Neural crest cell (in vitro differentiated cells): ENCODE measurements at places on chromosomes 5 and 9.
A peak's percentile ranks its signal among the peaks of the same experiment; 100 is the strongest.

GRCh38 chr5:95924720-95925377 lies 36.8 kb downstream of the ELL2 start:
- DNase-seq = no peak

DNA sequence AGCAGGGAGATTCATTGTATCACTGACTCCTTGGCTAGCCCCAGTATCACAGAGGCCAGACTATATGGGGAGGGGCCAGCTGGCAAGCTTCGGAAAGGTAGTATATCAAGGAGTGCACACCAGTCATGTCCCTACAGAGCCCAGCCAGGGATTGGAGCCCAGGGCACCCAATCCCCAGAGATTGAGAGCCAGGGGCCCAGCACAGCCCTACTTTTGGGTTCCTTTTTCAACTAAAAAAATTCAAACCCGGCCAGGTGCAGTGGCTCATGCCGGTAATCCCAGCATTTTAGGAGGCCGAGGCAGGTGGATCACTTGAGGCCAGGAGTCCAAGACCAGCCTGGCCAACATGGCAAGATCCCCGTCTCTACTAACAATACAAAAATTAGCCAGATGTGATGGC lies 5.4 kb upstream of the MYORG start:
- DNase-seq = no peak

DNA sequence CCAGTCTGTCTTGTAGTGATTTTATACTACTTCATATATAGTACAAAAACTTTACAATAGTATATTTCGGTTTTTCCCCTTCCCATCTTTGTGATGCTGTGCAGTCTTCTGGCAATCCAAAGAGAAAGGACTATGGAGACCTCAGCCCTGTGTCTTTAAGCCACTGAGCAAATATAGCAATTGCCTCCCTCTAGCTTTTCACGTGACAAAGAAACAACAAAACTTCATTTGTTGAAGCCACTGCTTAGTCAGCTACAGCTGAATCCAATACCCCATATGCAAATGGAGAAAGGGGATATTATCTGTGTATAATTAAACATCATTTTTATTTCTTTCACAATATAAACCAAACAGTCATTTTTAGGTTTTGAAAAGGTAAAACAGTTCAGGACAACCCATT lies 142.8 kb upstream of the STK32A start:
- no peak for DNase-seq

DNA sequence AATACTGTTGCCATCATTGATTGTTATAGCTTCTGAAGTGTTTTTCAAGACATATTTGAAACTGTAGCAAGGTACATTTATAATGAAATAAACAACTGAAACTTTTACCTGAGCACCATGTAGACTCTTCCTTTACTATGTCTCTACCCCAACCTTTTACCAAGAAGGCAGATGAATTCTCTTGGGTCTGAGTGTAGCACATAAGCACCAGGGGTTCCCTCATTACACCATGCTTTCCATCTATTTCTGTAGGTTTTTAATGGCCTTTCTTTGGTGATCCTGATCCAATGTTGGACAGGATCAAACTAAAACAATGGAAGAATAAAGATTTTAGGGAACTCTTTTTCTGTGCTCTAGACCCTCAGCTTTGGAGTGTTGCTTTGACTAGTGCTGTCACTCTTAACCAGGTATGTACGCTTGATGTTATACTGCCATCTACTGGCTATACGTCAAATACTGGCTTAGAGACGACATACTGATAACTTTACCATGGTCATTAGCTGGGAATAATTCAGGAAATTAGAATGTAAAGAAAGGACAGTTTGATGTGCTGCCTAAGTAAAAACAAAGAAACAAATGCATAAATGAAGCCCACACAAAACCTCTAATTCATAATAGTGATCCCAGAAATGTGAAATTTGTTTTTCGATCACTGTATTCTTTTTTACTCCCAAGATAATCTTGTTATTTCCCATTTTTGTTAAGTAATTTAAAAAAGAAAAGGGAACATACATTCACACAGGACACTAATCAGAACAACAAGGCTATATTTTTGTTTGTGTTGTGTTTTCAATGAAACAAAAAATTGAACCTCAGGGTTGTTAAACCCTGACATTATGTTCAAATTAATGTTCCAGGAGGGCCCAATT lies 30.7 kb downstream of the IFNW1 start:
- peak; percentile 6 for DNase-seq

GRCh38 chr5:87260604-87261192 lies 7.0 kb upstream of the RASA1 start:
- no peak for DNase-seq

- DNase-seq = no peak
Observed at GRCh38 chr5:10432059-10433008, 9.3 kb upstream of the ROPN1L start.

- DNase-seq = no peak
Observed at GRCh38 chr5:44275908-44276307, 113.3 kb downstream of the FGF10 start.

GRCh38 chr5:168649306-168649705 lies 70.1 kb upstream of the PANK3 start:
- DNase-seq = no peak

DNA sequence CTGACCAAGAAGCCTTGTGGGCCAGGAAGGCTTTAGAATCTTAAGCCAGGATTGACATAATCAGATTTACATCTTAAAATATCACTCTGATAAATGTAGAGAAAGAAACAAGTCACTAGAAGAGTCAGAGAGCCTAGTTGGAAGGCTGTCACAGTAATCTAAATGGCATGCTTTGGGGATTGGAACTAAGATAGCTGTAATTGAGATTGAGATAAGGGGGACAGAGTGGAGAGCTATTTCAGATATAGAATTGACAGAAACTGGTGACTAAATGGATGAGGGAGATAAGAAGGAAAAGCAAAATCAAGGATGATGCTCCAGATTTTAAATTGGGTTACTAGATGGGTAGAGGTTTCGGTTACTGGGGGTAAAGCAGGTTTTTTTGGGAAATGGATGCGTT lies 100.5 kb downstream of the XRCC4 start:
- no peak for DNase-seq

GRCh38 chr9:115945009-115945431 lies 208.6 kb upstream of the PAPPA start:
- DNase-seq = no peak
